Endothelial cell of coronary artery (primary cell): ENCODE measurements at places on chromosomes 12 and 14. TPM values are rescaled to one million over a fixed set of nuclear protein-coding genes. Genes with fewer than 3 reads are reported as not detected.

Gene TRAF3
- total RNA-seq = 21.9 and 32.6 TPM in 2 replicates

Gene PLEKHD1
- total RNA-seq = under 0.01 TPM in 1 of 2 replicates, not detected in the other

Gene LRTM2
- total RNA-seq = not detected in 2 replicates

Gene RASAL1
- total RNA-seq = not detected in 2 replicates

Gene PLEKHG3
- 3.6 and 5.2 TPM in 2 replicates for total RNA-seq

Gene YLPM1
- total RNA-seq = 24.3 and 43.1 TPM in 2 replicates

Gene FAIM2
- total RNA-seq = under 0.01 TPM in 1 of 2 replicates, not detected in the other
